ENCODE measurements at places on chromosomes 2 and 18.

DNA sequence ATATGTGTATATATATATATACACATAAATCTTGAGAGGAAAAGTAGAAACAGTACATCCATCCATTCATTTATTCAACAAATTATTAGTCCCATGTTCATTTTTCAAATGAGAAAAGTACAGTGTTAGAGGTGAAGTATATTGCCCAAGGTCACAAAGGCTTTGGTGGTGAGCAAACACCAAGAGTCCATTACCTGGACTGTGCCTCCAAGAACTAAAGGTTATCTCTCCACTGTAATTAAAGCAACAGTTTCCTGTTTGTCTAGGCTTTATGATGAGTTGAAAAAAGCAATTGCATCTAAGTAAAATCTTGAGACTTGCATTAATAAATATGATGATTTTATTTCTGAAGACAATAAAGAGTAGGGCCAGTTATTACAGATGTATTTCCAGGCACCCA, 44.7 kb upstream of the EPB41L3 start:
- DNase-seq: no peak

GRCh38 chr2:219243291-219243761, 1.9 kb downstream of the GLB1L start:
- no peak for DNase-seq

GRCh38 chr2:111071600-111072171, 49.0 kb upstream of the BCL2L11 start:
- DNase-seq: no peak

GRCh38 chr18:39730606-39731005, 2165.0 kb upstream of the CELF4 start:
- DNase-seq: no peak

- no peak for DNase-seq
Measured at GRCh38 chr2:211745295-211746097, 793.1 kb downstream of the ERBB4 start.

DNA sequence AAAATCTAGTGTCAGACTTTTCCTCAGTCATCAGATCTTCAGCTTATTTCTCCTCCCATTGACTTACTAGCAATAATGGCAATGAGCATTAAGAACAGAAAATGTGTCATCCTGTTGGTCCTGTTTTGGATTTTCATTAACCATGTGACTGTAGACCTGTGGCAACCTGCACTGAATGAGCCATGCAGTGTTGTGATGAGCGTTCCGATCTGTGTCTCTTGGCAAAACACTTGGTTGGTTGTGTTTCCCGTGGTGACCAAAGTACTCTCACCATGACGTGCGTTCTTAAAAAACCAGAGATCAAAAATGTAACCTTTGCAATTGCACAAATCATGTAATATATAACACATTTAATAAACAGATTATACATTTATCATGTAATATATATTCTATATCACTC, 138.6 kb downstream of the MAP3K20 start:
- no peak for DNase-seq

DNA sequence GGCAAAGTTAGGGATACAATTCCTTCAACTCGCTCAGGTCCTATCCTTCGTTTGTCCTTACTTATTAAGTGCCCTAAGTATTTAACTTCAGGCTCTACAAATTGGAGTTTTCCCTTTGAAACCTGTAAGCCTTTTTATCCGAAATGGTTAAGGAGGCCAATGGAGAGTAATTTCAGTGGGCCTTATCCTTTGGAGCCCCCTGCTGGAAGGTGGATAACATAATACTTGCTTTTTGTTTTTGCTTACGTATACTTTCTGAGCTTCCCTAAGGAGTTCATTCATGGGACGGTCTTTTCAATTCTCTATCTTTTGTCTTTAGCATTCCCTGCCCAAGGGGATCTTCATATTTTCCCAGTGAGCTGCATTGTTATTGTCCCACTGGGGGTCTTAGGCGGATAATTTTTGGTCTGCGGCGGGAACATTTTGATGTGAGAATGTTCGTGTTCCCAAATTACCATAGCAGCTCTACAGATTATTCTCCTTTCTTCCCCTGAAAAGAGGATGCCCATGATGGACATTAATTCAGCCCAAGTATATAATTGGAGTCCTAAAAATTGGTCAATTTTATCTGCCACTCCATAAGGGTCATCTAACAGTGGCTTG, 34.4 kb upstream of the TRAPPC8 start:
- peak; percentile 11 for DNase-seq
